ENCODE measurements at places on chromosomes 12 and 14.

- no peak for DNase-seq
Measured at GRCh38 chr12:89020121-89020480, 332.2 kb downstream of the DUSP6 start.

DNA sequence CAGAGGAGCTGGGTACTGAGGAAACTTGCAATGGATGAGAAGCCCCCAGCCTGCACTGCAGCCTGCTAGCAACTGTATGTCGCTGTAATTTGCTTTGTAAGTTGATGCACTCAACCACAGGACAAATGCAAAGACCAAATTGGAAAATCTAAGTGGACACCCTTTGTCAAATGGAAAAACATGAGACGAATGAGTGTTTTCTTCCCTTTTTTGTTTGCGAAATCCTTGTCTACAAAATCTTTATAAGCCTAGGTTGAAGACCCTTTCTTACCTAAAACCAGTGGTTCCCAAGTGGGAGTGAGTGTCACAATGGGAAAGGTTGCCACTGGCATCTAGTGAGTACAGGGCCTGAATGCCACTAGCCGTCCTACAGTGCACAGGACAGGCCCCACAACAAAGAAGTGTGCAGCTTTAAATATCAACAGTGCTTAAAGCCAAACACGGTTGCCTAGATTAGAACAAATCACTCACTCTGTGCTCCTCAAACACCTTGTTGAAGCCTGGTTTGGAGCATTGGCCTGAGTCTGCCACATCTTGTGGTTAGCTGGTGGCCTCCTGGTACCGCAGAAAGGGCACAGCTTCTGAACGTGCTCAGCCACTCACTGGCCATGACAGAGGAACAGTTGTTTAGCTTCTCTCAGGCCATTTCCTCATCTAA is 7.6 kb upstream of the VASH1 start:
- no peak for DNase-seq

DNA sequence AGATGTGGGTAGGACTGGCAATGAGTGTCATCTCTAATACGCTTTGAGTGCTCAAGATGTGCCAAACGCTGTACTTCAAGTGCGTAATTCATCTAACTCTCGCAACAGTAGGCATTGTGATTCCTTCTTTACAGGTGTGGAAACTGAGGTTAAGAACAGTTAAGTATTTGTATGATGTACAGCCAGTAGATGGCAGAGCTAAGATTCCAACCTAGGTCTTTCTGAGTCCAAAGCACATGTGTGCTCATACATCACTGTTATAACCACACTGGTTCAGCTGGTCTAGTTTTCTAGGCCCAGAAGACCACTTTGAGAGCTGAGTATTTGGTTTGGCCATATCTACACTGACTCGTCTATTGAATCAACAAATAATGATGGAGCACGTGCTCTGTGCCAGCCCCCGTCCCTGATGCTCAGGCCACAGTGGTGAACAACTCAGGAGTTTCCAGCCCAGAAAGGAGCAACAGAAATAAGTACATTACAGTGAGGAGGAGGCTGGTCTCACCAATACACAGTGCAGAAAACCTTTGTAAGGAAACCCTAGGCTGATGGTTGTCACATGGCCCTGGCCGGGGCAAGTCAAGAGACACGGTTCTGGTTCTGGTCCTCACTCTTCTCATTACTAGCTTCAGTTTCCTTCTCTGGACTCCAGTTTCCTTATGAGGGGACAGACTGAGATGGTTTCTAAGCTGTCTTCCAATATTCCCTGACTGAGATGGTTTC is 69.3 kb upstream of the SCN8A start:
- DNase-seq: no peak

DNA sequence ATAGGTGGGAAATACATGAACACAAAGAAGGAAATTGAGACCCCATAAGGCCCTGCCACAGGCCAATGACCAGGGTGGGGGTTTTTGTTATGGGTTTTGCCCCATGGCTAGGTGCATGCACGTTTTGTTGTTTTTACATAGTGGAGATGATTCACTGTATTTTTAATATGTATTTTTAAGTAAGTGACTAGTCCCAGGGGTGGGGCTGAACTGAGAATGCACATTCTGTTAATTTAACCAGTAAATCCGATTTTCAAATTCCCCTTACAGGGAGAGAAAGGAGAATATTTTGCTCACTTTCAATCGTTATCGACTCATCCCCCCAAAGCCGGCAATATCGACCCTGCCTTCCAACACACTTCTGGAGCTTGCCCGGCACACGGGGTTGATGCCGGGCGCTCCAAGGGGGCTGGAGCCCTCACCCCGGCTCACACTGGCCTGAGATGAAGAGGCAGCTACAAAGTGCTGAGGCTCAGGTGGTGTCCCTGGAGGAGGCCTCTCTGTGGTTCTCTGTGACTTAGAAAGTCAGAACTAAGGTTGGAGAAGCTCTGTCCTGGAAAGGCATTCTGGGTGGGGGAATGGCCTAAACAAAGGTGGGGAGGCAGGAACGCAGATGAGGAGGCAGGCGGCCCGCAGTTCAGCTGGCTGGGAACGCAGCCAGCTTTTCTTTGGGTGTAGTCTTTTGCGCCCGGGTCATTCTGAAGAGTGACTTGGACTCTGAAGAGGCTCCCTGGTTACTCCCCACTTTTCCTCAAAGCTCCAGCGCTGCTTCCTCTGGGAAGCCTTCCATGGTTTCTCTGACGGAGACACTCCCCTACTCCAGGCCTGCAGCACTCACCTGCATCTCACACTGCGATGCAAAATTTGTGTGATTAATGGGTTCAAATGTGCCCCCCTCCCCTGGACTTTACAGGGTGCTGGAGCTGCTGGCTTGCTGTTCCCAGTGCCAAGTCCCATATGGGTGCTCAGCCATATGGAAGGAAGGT is 50.7 kb upstream of the DLK1 start:
- DNase-seq: no peak

GRCh38 chr12:3655328-3655900 is 97.5 kb downstream of the CRACR2A start:
- peak; percentile 39 for DNase-seq

DNA sequence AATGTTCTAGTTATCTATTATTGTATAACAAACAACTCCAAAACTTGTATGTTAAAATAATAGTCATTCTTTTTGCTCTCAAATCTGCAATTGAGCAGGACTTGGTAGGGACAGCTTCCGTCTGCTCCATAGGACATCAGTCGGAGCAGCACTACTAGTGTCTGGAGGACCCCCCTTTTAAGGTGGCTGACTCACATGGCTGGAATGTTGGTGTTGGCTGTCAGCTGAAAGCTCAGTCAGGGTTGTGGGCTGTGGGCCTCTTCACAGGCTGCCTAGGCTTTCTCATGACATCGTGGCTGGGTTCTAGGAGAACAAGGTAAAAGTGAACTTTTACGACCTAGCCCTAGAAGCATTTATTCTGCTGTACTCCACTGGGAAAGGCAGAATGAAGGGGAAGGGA is 160.6 kb downstream of the ANO4 start:
- DNase-seq: no peak

DNA sequence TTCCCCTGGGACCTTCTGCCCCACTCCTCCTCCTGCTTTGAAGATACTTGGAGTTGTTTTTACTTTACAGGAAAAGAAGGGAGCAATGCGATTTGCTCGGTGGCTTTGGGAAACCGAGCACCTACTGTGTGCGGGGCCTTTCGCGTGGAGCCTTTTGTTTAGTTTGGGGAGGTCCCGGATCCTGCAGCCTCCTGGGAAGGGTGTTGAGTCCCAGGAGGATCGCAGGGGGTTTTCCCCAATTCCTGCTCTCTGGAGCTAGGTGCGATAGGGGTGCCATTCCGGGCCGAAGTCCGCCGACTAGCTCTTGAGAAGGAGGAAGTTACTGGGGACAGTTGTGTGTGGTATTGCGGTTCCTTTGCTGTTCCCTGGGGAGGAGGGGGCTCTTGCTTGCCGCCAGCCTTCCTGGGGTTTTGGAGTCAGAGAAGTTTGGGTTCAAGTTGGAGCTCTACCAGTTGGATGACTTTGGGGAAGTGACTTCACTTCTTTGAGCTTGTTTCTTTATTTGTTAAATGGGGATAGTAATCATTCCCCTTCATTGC is 1.1 kb downstream of the BRI3BP start:
- no peak for DNase-seq

- no peak for DNase-seq
Measured at GRCh38 chr12:124096109-124096508, 123.1 kb downstream of the ZNF664 start.

GRCh38 chr14:63996625-63997220 is 143.9 kb downstream of the SYNE2 start:
- DNase-seq: no peak

DNA sequence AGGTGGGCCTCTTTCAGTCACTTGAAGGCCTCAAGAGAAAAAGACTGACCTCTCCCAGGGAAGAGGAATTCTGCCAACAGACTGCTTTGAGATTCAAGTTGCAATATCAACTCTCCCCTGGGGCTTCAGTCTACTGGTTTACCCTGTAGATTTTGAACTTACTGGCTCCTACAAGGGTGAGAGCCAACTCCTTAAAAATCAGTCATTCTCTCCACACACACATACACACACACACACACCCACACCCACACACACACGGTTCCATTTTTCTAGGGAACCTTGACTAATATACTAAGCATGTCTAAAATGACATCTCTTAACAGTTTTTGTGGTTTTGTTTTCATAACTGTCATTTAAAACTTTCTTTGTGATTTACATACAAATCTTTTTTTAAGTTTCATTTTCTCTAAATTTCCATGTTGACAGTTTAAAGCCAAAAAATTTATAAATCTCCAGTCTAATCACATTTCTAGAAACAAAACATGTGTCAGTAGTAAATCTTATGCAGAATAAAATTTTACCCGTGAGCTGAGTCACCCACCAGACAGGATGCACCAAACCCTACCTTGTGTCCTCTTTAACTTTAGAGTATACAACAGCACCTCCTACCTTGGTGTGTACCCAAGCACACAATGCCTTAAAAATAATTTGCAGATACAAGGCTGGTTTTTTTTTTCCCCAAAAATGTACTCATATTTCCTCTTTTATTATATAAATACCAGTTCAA is 394.6 kb downstream of the AEBP2 start:
- no peak for DNase-seq

DNA sequence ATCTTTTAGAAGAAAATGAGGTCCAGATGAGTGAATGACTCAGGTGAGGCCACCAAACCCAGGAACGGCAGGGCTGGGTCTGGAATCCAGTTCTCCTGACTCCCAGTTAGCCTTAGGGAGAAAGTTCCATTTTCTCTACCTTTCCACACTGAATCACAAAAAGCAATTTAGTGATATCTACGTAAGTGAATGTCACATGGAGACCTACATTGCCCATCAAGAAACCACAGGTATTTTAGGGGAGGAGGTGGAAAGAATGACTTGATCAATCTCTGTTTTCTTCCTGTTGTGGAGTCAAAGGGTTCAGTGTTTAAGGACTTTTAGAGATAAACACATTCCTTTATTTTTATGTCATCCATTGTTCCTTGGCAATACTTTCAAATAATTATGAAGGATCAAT is 106.9 kb upstream of the PTPRB start:
- no peak for DNase-seq

DNA sequence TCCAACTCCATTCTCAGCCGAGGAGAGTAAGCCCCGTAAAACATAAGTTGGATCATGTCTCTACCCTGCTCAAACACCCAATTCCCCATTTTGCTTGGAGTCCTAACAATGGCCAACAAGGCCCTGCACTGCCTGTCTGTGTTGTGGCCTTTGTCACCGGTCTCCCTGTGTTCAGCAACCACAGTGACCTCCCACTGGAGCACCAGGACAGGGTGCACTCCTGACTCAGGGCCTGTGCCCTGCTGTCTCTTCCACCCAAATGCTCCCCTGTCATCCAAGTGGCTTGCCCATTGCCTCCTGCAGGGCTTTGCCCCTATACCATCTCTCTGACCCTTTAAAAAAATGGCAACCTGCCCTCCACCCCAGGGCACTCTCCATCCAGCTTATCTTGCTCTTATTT is 4.4 kb upstream of the KRT85 start:
- DNase-seq: no peak

- DNase-seq: no peak
Measured at GRCh38 chr12:62098132-62098531, 162.1 kb upstream of the USP15 start.

DNA sequence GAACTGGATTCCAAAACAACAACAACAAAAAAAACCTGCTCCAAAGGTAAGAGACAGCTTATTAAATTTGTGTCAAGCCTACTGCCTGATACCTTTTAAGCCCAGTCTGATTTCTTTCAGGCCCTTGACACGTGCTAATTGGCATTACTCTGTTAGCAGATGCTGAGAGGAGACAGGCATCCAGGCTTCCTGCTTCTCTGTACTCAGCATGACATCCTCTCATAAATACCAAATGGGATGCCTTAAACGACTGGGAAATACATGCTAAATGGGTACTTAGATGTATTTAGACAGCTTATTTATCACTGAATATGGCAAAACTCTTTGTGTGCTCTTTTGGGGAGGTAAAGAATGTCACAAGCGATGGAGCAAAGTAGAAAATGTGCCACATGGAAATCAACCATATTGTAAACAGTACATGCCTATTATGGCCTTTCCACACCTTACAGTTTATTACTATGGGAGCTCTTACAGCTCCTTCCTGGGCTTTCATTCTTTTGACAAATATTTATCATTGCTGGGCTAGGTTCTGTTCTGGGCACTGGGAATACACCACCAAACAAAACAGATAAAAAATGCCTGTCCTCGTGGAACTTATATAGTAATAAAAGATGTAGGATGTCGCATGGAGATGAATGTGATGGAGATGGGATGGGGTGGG is 11.5 kb upstream of the PCED1B start:
- DNase-seq: no peak

DNA sequence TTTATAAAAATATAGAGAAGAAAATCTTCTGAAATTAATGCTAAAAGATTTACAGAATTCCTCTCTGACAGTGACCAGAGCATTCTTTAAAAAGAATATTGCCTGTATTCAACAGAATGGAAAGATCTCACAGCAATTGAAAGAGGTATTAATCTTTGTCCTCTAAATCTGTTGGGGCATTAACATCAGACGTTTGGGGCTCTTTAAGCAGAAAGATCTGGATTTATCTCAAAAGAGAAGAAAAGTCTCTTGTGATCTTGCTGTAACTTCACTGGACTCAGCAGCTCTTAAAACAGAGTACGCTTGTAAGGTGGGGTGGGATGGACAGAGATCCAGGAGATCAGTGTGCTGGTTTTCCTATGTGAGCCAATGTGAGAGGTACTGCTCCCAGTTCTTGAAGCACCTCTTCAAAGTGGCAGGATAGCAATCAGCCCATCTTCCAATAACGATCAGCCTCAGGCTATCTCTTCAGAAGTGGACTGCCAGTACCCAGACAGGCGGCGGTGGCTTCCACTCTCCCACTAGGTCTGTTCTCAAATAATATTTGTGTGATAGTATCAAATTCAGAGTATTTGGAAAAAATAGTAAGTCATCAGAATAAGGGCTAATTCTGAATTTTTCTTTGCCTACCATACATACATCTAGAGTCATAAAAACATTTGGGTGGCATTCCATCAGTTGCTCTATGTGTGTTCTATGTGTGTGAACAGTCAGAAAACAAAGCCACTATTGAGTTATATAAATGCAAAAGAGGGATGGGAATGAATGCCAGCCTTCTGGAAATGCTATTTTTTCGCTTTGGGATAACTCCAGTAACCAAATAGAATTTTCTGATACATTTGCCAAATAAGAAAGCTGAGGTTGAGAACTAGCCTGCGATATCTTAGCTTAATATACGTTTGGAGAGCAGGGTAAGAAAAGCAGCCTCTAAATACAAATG is 237.4 kb upstream of the RGS6 start:
- no peak for DNase-seq

- DNase-seq: no peak
Measured at GRCh38 chr12:131836193-131836592, 8.0 kb downstream of the MMP17 start.

Data from GM20000 (cell line).